Nucleus accumbens (tissue), 56 donors: ENCODE measurements at places on chromosomes 1 and 21.

GRCh38 chr1:39957299-39958015, 2.5 kb downstream of the MFSD2A start:
- DNase-seq, result peak; percentile 36

GRCh38 chr1:167431261-167431908, 86.9 kb downstream of the CD247 start:
- no peak for DNase-seq

DNA sequence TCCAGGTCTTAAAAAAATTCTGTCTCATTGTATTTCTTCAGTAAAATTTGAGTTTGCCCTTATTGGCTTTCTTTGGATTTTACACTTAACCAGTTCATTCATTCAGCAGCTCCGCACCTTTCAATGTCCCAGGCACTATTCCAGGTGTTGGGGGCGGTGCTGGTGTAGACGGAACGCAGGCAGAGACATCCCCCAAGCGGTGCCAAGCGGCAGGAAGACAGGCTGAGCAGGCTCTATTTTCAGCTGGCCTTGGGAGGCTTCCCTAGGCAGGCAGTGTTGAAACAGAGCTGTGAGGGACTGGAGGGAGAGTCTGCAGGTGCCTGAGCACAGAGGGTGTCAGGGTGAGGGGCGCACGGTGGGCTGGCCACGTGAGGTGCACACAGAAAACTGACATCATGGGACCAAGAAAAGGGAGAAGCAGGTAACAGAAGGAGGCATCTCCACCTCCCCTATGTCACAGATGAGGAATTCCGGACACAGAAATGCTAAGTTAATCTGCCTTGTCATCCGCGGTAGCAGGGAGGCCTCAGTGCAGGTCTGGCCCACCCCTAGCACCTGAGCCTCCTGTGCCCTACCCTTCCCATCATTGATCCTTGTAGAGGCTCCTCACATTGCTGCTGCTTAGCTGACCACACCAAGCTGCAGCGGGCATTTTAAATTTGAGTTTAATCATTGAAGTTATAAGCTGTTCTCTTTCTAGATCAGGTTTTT, 40.8 kb downstream of the SLC37A1 start:
- no peak for DNase-seq

GRCh38 chr1:111690306-111690617, 48.9 kb downstream of the INKA2 start:
- no peak for DNase-seq

- no peak for DNase-seq
Observed at GRCh38 chr1:224726441-224727182, 110.5 kb downstream of the CNIH3 start.

- DNase-seq, result peak; percentile 66
Observed at GRCh38 chr1:205658943-205659581, 21.2 kb downstream of the SLC45A3 start.

GRCh38 chr1:153563483-153563901, 2.2 kb downstream of the S100A2 start:
- DNase-seq, result no peak

DNA sequence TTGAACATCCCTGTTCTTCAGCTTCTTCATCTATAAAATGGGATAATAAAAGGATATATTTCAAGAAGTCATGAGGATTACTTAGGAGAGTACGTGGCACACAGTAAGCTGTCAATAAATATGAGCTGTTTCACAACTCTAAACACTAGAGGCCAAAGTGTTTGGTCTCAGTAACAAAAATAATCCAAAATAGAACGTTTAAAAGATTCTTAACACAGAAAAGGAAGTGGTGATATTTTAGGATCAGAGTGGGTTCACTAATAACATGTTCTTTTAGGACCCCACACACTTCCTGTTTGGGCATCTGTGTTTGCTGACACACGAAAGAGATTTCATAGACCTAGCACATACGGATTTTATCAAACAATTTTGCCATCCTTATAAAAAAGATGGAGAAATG, 32.9 kb downstream of the TNFSF18 start:
- DNase-seq, result no peak

GRCh38 chr1:17585266-17585987, 45.9 kb downstream of the ARHGEF10L start:
- DNase-seq, result no peak

DNA sequence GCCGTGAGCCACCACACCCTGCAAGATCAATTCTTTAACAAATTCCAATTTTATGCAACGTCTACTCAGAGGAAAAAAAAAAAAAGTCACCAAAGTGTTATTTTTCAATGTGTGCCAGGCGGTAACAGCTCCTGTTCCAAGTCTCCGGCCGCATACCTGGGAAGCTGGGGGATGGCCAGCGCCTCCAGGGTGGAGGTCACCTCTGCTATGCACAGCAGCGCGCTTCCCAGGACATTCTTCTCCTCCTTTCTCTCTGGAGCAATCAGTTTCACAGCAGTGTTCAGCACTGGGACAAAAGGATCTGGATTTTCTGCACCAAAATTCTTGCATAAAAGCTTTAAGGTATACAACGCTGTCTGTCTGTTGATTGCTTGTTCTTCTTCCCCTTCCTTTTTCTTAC, 34.3 kb downstream of the LGALS8 start:
- no peak for DNase-seq
